ENCODE measurements at places on chromosomes 5 and 9.

DNA sequence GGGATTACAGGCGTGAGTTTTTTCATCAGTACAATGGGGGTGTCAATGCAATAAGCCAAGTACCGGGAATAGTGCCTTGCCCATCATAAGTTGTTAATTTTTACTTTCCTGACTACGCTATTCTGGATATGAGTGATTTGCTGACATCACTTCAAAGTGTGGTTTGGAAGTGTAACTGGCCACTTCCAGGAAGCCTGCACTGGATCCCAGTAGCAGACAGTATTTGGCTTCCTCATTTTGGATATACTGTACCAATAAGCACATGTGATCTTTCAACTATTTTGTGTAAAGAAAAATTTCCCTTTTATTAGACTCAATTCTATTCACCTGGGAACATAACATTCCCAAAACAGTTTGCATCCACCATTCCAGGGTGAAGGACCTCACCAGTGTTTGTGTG, 417.7 kb upstream of the KLF4 start:
- DNase-seq: peak; percentile 25

DNA sequence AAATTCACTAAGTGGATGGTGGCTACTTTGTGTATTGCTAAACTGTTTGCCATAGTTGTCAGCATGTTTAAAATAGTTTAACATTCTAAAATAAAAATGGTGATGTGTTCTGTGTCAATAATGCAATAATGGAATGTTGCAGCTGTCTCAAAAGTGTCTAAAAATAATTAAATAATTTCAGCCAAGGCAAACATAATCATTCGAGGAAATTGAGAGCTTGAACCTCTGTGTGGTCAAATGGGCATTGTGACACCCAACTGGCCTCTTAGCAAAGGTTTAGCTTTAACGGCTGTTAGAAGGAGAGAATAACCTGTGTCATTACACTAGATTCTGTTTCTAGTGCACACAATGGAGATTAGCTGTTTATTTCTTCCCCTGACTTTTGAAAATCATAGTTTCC, 278.5 kb downstream of the TMEM167A start:
- DNase-seq: no peak

DNA sequence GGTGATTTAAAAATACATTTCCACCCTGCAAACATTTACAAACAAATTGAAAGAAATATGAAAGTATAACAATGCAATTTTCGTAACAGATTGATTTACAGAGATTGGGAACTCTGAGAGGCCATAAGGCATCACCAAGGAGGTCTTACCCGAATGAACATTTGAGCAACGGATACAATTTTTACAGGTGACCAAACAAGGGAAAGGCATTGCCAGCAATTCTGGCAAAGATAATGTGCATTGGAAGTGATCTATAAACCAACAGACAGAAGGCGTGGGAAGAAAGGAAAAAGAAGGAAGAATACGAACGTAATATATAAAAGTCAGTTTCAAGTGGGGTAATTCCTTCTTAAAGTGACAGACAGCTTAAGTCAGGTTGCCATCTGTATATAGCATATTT, 295.9 kb downstream of the CDH12 start:
- no peak for DNase-seq

GRCh38 chr5:133406208-133406976, 205.9 kb downstream of the FSTL4 start:
- no peak for DNase-seq

GRCh38 chr9:113026200-113026599, 14.2 kb upstream of the ZNF883 start:
- DNase-seq: no peak

DNA sequence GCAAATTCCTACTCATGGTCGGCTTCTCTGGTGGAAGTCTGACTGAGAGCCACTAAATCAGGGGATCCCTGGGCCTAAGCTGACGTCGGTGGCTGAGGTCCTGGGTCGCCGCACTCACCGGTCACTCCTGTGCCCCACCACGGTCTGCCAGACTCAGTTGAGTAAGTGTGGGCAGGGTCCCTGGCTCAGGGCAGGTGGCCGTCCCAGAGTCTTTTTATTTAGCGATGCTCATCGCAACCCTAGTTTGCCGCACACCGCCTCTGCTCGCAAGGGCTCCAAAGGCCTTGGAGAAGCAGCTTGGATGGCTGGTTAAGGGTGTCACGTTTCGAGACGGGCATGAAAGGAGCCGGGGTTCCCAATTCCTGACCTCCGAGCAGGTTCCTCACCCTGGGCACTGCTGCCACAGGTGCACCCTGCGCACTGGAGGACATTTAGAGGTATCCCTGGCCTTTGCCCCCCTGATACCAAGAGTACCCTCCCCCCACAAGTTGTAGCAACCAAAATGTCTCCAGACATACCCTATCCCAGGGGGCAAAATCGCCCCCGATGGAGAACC, 59.9 kb downstream of the NSUN2 start:
- DNase-seq: no peak

GRCh38 chr5:1089621-1090040, 22.2 kb downstream of the SLC12A7 start:
- no peak for DNase-seq

DNA sequence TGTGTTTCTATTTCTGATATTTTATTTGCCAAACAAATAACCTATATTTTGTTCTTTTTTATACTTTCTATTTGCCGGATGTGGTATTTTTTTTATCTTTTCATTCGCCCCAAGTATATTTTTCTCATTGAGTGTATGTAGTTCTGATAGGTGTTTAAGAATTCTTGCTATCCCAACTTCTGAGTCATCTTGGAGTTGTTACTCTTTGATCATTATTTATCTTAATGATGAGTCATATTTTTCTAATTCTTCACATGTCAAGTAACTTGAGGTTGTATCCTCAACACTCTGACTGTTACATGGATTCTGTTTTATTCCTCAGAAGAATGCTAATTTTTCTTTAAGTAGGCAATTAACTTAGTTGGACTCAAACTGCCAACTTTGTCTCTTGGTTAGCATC, 498.1 kb downstream of the TLE1 start:
- no peak for DNase-seq

- DNase-seq: no peak
Measured at GRCh38 chr5:81207009-81207408, 26.1 kb upstream of the CKMT2 start.

- DNase-seq: no peak
Measured at GRCh38 chr5:133364936-133365707, 247.2 kb downstream of the FSTL4 start.

DNA sequence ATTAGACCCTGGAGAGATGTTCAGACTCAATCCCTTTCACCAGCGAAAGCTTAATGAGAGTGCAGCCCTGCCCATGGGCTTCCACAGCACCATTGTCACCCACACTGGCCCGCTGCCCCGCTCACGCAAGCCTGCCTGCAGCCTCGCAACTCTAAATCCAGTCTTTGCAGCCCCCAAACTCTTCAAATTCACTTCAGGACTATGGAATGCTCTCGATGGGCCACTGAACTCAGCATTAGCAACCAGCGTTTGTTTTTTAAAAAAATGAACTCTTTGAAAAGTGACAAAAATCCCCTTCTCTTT, 17.1 kb downstream of the DCANP1 start:
- DNase-seq: no peak

GRCh38 chr9:32783168-32783891, at the start of gene TMEM215:
TMEM215 (plus strand) TSS chr9:32783540; CDS start chr9:32784184, 644 bp downstream.
- DNase-seq: no peak

DNA sequence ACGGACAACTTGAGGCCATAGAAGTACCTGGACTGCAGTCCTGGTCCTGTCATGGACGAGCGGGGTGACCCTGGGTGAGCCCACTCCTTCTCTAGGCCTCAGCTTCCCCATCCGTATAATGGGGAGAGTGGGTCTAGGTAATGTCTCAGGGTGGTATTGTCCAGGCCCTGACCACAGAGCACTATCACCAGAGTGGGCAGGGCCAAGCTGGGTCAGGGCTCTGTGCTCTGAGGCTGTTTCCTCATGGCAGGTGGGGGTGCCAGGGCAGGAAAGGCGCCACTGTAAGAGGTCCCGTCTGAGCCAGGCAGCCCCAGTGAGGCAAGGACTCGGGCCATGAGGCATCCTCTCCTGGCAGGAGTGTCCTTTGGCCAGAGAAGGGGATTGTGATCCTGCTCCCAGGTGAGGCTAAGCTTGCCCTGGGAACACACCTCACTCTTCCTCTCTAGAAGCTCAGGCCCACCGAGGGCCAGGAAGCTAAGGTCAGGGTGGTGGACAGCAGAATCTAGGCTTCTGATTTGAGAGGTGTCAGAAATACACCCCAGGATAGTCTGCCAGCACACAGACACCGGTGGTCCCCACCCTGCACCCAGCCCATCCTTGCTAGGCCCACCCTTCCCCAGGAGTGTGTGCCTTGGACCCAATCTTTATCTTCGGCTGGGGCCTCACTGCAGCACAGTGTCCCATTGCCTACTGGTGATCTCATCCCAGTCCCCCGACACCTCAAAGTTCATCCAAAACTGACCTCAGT, 1.5 kb upstream of the MYOZ3 start:
- DNase-seq: no peak

- no peak for DNase-seq
Measured at GRCh38 chr5:141640698-141641097, 3.9 kb downstream of the RELL2 start.

DNA sequence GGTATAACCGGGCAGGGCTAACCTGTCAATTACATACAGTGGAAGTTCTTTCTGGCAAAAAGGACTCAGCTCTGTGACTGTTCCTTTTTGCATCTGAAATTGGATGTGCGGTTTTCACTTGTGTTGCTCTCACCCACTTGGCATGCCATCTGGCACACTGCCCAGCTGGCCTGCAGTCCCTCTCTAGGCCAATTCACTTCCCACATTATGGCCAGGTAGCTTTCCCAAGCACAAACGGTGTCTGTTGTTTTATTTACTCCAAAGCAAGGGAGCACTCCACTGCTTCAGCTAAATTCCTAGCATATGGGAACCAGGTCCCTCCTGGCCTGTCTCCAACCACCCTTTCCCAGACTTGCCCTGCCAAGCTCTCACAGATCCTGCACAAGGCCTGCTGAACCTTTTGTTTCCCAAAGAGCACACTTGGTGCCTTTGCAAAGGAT, 132.5 kb downstream of the SEMA6A start:
- peak; percentile 6 for DNase-seq

DNA sequence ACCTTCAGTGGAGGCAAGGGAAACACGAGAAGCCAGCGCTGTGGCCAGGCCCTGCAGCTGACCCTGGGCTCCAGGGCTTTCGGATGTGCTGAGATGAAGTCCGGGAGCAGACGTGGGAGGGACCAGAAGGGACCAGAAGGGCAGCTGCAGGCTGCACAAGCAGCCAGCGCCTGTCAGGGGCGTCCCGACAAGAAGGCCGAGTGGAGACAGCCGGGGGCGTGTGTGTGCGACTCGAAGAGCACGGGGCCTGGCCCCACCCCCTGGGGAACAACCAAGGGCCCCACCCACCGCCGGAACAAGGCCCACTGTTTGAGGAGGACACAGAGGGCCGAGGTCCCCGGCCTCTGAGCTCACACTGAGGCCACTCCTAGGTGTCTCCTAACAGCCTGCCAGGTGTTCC, 31.4 kb downstream of the SLC12A7 start:
- DNase-seq: no peak

DNA sequence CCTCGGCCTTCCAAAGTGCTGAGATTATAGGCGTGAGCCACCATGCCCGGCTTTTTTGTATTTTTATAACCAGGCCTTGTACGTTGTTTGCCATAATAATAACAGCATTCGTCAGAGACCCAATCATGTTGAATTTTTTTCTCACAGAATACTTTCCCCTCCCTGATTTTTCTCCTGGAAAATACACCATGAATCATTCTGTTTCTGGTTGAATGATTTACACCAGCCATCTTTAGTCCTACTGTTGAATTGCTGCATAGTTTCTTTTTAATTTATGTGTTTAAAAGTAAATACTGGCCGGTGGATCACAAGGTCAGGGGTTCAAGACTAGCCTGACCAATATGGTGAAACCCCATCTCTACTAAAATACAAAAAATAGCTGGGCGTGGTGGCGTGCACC, 3.5 kb downstream of the CNOT8 start:
- no peak for DNase-seq

GRCh38 chr5:111779922-111780292, 22.9 kb upstream of the NREP start:
- peak; percentile 19 for DNase-seq

DNA sequence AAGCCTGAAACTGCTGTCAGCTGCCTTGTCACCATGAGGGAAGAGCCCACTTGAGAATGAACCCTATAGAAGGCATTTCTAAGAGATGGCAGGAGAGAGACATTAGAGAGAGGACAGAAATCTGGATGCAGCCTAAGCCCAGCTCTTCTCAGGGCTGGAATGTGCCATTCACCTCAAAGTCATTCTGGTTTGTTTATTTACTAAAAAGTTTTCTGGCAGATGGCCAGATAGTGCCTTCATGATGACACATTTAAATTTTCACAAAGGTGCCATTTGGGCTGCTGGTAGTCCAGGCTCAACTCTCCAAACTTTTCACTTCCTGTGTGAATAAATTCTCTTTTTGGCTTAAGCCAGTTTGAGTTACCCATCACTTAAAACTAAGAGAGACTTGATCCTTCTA, 144.6 kb upstream of the ZNF366 start:
- DNase-seq: no peak

DNA sequence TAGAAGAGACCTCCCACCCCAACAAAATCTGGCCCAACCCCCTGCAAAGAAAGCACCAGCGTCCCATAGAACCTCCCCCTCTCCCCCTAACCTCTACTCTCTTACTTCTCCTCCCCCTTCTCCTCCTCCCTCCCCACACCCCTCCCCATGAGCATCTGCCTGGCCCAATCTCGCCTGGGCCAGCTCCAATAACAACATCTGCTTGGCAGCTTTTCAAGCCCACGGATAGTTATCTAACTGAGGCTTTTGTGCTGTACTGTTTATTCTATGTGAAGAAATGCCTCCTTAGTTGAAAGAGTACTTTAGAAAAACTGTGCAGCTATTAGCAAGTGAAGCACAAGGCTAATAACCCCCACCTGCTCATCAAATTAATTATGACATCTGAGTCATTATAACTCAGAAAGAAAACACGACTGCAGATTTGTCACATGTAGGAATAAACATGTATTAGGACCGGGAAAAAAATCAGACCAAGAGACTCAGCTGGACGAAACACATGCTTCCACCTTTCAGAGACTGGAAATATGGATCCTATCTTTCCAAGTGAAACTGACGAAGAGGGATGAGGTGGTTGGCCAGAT, 42.8 kb downstream of the NFIB start:
- peak; percentile 92 for DNase-seq

DNA sequence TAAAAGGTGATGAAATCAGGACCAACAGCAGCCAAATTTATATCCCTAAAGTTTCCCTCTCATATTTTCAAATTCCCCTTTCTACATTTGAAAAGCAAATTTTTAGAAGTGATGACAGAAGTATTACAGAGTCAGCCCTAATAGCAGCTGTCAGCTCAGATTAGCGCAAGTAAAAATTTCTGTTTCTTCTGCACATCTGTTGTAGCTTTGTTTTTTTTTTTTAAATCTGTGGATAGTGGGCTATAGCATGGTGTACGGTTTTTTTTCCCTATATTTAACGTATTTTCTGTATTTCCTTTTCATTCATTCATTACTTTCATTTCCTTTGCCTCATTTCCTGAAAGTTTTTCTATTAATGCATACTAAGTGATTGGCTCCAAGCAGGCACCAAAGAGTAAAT, 99.1 kb downstream of the MACIR start:
- peak; percentile 1 for DNase-seq

GRCh38 chr9:115267790-115268189, 149.8 kb upstream of the TNC start:
- no peak for DNase-seq

Measured in skin of body (tissue), 3 donors.